ENCODE measurements at places on chromosomes 6 and 20.

DNA sequence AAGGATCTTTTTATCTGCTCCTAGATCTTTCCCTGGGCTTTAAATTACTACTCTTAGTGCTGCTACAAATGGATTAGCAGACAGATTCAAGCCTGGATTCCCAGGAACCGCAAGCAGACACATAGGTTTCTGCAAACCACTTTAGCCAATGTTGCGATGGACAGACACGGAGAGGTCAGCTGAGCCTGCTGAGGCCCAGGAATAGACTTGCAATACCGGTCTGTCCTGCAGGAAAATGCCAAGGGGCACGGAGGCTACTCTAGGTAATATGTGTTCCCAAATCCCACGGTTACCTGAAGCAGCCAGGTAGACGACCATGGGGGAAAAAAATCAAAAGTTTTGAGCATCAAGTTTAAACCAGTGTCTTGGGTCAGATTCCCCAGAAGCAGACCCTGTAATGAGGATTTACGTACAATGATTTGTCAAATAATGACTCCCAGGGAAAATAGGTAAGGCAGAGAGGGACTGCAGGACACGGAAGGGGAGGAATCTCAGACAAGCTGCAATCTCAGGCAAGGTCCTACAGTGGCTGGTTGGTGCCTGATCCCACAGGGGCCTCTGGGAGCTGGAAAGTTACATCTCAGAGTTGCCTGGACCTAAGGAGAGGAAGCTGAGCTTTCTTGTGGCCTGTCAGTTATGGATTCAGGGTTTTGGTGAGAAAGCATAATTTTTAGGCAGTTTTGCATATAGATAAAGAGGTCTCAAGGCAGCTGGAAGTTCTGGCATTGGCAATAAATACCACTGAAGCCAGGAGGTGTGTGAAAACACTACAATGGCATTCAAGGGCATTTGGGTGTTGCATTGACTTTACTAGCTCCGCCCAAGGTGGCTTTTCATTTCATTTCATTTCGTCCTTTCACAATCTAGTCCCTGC lies 12.5 kb downstream of the OTOR start:
- no peak for DNase-seq

- no peak for DNase-seq
These were observed 17.4 kb downstream of the PIGT start for GRCh38 chr20:45433316-45433715.

DNA sequence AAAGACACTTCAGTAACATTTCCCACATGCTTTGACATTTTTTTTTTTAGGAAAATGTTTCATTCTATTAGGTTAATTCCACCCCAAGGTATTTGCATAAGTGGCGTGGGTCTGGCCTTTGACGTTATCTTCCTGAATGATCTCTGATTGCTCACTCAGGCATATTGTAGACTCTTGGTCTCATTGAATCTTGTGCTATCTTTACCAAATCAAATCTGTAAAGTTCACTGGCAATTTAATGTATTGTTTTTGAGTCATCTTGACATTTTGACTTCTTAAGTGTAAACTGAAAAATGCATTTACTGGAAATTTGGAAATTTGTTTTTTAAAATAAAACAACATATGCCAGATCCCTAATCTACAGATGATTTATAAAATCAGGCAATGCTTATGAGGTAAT lies 16.0 kb upstream of the VIP start:
- DNase-seq: no peak

DNA sequence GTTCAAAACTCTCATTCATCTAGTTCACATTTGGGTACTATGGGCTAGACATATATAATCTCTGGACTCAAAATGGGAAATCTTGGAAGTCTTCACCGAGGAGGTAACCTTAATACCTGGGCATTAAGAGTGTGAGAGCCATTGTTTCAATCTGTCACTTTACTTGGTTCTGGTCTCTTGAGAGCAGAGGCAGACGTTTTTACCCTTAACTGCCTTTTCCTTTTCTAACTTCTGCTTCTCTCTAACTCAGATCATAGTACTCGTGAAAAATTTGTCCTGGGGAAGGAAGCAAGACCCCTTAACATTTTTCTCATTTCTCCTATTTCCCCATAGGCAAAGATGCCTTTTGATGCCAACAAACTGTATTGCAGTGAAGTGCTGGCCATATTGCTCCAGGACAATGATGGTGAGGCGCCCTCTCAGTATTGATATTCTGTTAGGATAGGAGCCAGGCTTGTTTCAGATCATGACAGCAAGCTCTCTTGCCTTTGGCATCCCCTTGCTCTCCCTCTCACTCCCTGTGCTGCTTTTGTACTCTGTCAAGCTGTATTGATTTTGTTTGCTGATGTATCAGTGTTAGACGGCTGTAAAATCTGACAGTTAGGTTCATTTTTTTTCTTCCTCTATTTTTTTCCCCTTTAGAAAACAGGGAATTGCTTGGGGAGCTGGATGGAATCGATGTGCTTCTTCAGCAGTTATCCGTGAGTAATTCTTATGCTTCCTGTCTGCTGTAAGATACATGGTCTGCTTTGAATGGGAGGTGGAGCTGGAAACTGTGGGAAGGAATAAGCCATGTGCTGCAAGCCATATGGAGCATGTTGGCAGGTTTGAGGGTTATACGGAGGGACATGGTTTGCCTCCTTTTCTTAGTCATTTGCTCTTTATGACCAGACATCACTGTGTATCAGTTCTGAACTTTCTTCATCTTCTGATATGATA lies 83.5 kb downstream of the CTNNBL1 start:
- DNase-seq: no peak

GRCh38 chr20:62895539-62895938 lies 30.8 kb downstream of the DIDO1 start:
- DNase-seq: no peak

Data from activated CD8-positive, alpha-beta memory T cell treated with anti-CD3 and anti-CD28 coated beads for 1 hour (primary cell).